ENCODE measurements at places on chromosomes 5 and 9.

- no peak for DNase-seq
Observed at GRCh38 chr5:78959767-78960166, 25.3 kb downstream of the ARSB start.

- no peak for DNase-seq
Observed at GRCh38 chr5:53946405-53947100, 363.8 kb downstream of the ARL15 start.

- no peak for DNase-seq
Observed at GRCh38 chr9:128365525-128365924, 5.6 kb upstream of the URM1 start.

- DNase-seq: no peak
Observed at GRCh38 chr9:35029852-35030251, 40.3 kb downstream of the DNAJB5 start.

GRCh38 chr9:95296761-95297160 lies 20.7 kb downstream of the FANCC start:
- no peak for DNase-seq

GRCh38 chr9:136644343-136644592 lies 18.4 kb upstream of the EGFL7 start:
- peak; percentile 89 for DNase-seq

DNA sequence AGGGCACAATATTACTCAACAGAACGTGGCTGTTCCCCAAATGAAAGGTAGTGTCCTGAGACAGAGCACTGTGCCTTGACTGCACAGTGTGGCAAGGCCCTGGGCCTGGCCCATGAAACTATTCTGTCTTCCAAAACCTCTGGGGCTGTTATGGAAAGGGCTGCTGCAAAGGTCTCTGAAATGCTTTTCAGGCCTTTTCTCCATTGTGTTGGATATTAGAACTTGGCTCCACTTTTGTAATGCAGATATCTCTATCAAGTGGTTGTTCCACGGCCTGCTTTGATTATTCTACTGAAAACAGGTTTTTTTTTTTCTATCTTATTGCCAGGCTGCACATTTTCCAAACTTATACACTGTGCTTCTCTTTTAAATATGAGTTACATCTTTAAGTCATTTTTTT lies 777.5 kb upstream of the TYRP1 start:
- DNase-seq: no peak

DNA sequence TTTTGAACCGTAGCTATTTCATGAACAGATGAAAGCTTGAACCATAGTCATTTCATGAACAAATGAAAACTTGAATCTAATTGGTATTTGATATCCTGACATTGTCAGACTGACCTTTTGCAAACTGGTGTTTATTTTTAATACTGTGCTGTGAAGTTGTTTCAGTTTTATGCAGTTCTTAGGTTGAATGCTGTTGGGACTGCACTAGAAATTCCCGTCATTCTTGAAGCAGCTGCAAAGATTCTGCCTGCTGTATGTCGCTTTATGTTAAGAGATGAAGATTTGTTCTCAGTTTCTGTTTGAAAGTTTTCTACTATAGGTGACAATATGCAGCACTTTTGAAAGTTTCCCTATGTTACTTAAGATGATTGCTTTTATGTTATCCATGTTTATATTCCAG lies 22.5 kb upstream of the FAM120AOS start:
- no peak for DNase-seq

GRCh38 chr5:67156976-67157583 lies 39.5 kb downstream of the CD180 start:
- DNase-seq: peak; percentile 18

DNA sequence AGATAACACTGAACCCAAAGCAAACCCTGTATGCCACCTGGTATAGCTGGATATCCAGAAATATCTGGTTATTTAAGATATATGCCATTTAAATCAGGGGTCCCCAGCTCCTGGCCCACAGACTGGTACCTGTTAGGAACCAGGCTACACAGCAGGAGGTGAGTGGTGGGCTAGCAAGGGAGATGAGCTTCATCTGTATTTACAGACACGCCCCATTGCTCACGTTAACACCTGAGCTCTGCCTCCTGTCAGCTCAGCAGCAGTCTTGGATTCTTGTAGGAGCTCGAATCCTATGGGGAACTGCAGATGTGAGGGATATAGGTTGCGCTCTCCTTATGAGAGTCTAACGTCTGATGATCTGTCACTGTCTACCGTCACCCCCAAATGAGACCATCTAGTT lies 646.6 kb downstream of the TLE4 start:
- no peak for DNase-seq

DNA sequence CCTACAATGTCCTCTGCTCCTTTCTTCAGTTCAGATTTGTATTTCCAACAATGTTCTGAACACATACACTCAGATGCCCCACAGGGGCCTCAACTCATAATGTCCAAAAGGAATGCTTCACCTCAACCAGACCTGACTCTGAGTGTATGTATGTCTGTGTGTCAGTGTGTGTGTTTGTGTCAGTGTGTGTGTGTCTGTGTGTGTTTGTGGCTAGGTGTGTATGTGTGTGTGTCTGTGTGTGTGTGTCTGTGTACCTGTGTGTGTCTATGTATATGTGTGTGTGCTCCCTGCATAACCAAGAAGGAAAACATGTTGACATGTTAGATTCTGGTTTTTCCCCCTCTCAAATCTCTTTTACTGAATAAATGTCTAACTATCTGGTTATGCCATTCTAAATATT lies 87.3 kb upstream of the PCSK1 start:
- no peak for DNase-seq

- DNase-seq: no peak
Observed at GRCh38 chr5:96117771-96118651, 156.4 kb upstream of the ELL2 start.

GRCh38 chr9:36450110-36450732 lies 50.2 kb upstream of the RNF38 start:
- DNase-seq: peak; percentile 55

GRCh38 chr5:131607418-131607817 lies 27.6 kb downstream of the RAPGEF6 start:
- DNase-seq: peak; percentile 27

All from erythroblast (primary cell).